ENCODE measurements at places on chromosomes 6 and 20.

DNA sequence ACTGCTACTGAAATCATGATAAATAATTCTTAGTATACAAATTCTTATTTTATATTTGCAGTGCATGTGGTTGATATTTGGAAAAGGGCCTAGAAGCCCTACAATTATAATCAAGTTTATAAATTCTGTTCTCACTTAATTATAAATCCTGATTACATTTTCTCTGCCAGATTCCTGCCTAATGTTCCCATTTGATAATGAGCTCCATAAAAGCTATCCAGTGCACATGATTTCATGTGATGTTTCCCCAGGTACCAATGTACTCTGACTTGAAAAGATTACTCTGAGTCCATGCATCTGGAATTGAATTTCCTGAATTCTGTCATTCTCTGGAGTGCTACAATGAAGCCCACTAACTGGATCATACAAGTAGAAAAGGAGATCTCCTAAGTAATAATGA, 292.2 kb downstream of the FRK start:
- no peak for DNase-seq

GRCh38 chr6:169252505-169253189, 999 bp downstream of the THBS2 start:
- no peak for DNase-seq

DNA sequence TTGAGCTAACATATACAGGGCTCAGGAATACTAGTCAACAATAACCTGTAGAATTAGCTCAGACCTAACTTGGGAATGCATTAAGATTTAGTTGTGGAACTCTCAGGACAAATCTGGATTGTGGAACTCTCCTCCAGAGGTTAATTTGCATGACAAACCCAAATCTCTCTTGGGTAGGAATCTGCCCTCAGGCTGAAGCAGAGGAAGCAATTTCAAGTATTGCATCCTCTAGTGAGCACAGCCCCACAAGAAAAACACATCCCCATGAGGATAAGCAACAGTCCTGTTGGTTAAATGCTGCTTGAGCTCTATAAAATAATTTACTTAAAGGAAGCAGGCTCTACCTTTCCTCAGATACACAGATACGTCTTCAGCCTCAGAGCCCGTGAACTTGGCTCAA, 170.9 kb upstream of the STXBP5 start:
- no peak for DNase-seq

- no peak for DNase-seq
These were observed 360.0 kb upstream of the TSHZ2 start for GRCh38 chr20:52612046-52612632.

DNA sequence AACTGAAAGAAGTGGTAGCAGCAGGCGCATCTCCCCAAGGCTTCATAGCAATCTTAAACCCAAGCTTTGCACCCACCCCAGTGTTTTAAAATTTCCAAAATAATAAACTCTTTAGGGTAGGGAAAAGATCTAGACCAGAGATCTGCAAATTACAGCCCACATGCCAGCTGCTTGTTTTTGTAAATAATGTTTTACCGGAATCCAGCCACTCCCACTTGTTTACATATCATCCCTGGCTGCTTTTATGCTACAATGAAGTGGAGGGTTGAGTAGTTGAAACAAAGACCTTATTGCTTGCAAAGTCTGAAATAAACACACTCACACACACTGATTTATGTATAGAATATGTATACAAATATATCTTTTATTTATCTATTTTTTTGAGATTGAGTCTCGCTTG, 30.0 kb downstream of the SLX4IP start:
- no peak for DNase-seq

Measured in cortex of kidney (tissue), 1 donor.